Thymus (tissue), 14 donors: ENCODE measurements at places on chromosomes 6 and 20. TPM values are rescaled to one million over a fixed set of nuclear protein-coding genes. Genes with fewer than 3 reads are reported as not detected.

The RPN2 gene
- total RNA-seq, result 156 TPM

- DNase-seq, result no peak
Observed at GRCh38 chr6:168182366-168182765, 103.4 kb upstream of the FRMD1 start.

The FAM83C gene
- under 0.01 TPM for total RNA-seq

GRCh38 chr6:137816133-137816579 lies 50.9 kb upstream of the TNFAIP3 start:
- DNase-seq, result no peak

GRCh38 chr6:161359618-161359945 lies 85.7 kb upstream of the AGPAT4 start:
- no peak for DNase-seq

The CCN6 gene
- total RNA-seq, result not detected

DNA sequence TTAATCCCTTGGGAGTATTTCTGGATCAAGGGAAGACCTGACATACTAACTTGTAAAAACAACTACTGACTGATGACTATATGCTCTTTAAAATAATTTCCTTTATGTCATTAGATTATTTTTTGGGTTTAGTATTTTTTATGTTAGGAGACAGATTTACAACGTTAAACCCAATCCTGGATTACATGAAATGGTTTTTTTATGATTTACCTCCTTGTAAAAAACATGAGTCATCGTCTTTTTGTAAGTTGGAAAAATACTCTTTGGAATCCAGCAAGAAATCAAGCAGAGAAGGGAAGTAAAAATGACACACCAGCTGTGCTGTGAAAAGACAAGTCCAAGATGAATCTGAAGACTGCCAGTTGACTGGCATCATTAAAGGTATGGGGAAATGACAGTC lies 6.7 kb downstream of the STK4 start:
- DNase-seq, result no peak

DNA sequence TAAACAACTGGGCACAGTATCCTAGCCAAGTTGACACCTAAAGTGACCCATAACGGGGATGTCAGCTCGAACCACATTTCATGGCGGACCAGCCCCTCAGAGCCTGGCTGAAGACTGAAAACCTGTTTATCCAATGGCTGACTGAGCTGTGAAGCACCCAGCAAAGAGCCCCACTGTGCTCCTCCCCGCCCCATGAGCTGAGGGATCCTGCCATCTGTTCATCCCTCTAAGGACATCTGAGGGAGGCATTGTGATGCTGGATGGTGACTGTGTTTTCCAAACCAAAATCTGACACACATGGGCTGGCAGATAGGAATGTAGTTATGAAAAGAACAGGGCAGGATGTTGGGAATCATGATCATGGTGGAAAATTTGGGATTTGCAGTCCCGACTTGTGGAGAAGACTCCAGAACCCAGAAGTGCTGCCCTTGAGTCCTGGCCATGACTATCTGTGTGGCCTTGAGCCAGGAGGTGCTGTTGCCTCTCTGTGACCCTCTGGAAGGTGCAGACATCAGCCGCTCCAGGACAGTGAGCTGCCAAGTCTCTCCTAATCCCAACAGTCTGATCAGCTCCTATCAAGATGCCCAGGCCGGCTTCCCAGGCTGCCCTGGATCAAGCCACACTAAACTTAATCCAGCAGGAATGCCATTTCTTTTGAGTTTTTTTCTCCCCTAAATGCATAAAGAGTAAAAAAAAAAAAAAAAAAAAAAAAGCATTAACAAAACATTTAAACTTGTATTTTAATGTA lies 5.7 kb downstream of the EDN3 start:
- no peak for DNase-seq

- no peak for DNase-seq
Observed at GRCh38 chr6:91480402-91480801, 893.5 kb upstream of the MAP3K7 start.

GRCh38 chr6:26088344-26088743 lies 1.1 kb downstream of the HFE start:
- DNase-seq, result no peak

The MAP3K7 gene
- total RNA-seq, result 23.8 TPM

The PTPN1 gene
- 23.0 TPM for total RNA-seq

GRCh38 chr6:34671801-34672656 lies 24.5 kb downstream of the ILRUN start:
- DNase-seq, result no peak

GRCh38 chr6:128135325-128135724 lies 234.5 kb upstream of the THEMIS start:
- DNase-seq, result no peak

- no peak for DNase-seq
Observed at GRCh38 chr6:7819431-7820015, 91.1 kb downstream of the TXNDC5 start.

- DNase-seq, result peak; percentile 72
Observed at GRCh38 chr6:26158581-26159356, 71.5 kb downstream of the HFE start.

The EDN1 gene
- total RNA-seq, result 1.0 TPM

GRCh38 chr6:37068356-37069270 lies 63.2 kb downstream of the FGD2 start:
- no peak for DNase-seq

The OLIG3 gene
- total RNA-seq, result 0.05 TPM

DNA sequence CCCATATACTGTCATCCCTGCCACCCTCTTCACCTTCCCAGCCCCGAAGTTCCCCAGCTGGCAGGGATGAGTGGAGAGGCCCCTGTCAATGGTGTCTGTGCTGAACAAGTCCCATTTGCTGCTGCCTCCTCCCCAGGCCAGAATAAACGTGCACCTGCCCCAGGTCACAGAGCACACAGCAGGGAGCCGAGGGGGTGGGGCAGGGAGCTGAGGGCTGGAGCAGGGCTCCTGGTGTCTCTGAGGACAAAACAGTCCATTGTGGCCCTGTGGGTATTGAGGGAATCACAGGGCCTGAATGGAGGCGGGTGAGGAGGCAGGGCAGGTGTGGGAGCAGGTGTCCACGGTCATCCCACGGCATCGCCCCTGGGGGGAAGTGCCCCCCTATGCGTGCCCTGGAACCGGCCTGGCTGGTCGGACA lies 55.8 kb downstream of the SNAI1 start:
- no peak for DNase-seq

- DNase-seq, result no peak
Observed at GRCh38 chr6:71983131-71983530, 96.8 kb downstream of the RIMS1 start.

DNA sequence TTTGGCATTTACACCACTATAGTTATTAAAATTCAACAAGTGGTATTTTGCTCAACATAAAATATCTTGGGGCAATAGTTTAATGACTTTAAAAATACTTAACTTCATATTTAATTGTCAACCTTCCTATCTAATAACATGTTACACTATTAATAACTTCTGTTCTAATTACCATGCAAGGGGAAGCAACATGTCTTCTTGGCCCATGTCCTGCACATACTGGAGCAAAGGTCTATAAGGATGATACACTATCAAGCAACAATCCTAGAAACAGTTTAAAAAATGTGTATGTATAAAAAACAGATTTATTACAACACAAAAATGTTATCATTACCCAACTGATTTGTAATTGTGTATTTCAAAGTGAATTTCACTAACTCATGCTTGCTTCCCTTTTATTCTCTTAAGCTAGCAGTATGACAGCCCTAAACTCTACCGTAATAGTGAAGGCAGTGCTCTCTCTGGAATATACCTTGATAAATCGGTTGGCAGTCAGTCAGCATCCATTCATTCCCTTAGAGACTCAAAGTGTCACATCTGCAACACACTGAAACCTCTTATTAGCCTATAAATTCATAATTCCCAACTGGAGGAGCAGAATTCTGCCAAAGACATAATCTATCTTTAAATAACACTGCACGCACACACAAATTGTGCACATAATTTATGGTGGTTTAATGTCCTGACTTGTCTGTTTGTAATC lies 18.3 kb downstream of the CCNC start:
- DNase-seq, result no peak

- no peak for DNase-seq
Observed at GRCh38 chr6:129845696-129846095, 15.4 kb downstream of the TMEM244 start.

The TEAD3 gene
- total RNA-seq, result 1.1 TPM

- DNase-seq, result no peak
Observed at GRCh38 chr6:75472885-75473284, 20.7 kb downstream of the FILIP1 start.

GRCh38 chr6:139135578-139136545 lies 982 bp downstream of the HECA start:
- DNase-seq, result peak; percentile 64

The MTFR2 gene
- total RNA-seq, result 2.5 TPM

DNA sequence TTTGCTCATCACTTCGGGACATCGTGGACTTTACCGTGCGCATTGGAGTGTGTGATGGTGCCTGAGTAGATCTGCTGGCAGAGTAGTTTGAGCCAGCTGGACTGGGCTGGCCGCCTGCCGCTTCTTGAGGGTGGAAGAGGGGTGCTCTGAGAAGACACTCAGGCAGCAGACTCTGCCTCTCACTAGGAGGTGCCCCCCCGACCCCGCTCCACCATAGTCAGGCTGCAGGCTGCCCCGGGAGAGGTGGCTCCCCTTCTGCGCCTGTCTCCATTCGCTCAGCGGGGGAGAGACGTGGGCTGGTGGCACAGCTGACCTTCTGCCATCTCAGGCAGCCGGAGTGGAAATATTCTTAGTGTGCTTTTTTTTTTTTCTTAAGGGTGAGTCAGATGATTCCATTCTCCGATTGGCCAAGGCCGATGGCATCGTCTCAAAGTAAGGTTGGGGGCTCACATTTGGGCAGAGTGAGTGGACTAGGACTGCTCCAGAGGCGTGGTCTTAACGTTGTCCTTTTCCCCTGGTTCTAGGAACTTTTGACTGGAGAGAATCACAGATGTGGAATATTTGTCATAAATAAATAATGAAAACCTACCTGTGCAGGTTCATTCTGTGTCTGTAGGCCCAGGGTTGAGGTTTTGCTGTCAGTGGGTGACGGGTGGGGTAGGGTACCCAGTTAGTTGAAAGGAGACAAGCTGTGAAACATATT lies 1.2 kb downstream of the RPS21 start:
- DNase-seq, result no peak

DNA sequence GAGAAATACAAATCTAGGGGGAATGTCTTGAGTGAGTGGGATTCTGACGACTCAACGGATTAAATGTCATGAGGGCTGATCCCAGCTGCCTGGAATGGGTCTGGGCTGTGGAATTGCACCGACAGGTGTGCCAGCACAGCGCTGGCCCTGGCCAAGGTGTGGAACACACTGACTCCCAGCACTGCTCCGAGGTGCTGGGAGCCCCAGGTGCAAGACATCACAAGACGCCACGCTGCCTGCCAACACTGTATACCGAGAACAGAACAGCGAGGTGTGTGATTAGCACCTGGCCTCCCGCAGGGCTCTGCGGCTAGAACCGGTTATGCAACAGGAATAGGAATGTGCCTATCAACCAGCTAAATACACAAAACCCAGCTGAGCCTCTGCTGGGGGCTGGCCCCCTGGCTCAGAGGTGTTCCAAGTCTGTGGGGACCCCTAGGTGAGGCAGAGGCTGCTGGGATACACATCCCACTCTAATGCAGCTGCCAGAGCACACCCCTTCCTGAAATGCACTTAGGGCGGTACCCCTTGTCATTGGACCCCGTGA lies 24.8 kb upstream of the APMAP start:
- DNase-seq, result no peak

DNA sequence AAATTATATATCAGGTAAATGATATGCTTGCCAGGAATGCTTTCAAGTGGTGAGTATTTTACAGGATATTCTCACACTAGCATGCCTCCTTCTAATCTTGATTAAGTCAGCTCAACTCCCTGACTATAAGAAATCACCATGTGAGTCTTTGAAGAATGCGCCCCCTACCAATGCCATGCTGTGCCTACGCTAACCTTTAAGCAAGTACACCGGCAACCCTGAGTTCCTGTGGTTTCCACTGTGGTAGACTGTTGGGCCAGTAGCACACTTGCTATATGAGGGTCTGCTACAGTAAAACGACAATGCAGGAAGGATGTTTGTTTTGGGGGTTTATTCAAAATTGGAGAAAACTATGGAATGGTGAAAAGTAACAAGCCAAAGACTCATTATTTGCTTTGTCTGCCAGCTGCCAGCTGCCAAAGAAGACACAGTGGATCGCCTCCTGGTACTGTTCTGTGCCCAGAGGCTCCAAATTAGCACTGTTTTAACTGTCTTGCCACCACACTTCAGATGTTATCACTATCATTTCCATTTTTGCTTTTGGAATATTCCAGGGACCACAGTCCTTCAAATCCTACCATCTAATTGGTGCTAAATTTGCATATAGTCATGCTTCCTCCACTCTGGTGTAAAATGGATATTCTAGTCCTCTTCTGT lies 333.5 kb downstream of the RNGTT start:
- DNase-seq, result peak; percentile 24

The ANKRD66 gene
- total RNA-seq, result 0.05 TPM

DNA sequence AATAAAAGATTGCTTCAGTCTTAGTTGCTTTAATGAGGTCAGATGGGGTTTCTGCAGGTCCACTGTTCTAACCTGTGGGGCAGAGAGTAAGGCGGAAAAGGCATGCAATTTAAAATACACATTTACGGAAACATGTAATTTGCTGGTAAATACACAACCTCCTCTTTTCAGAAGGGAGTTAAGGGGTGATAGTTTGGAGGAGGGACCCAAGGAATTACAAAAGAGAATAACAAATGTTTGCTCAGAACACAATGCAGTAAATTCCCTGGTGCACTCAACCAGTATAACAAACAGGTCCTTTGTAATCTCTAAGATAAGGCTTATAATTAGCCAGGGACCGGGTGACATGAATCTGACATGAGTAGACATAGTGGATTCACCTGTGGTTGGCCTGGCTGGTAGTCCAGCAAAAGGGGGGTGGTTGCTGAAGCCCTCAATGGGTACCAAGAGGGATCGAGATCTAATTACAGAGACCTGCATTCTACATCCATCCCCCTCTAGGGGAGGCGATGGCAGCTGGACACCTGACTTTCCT lies 295.1 kb downstream of the PHACTR1 start:
- no peak for DNase-seq

The GABRR1 gene
- total RNA-seq, result under 0.01 TPM

DNA sequence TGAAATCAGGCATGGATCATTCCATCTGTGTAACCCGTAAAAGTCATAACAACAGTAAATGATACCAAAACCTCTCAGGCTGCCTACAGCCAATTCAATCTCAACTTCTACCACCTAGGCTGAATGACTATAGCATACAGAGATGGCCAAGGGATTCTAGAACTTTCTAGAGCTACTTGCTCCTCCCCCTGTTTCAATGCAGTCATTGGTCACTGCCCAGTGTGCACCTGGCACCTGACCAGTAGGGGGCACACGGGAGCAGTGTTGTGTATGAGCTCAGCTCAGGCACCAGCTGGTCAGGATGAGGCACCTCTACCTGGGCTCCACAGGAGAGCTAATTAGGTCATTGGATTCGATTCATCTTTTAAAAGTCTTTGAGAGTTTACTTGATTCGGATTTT lies 86.2 kb downstream of the PLEKHG1 start:
- DNase-seq, result no peak

GRCh38 chr6:89563866-89564265 lies 74.7 kb downstream of the LYRM2 start:
- no peak for DNase-seq

DNA sequence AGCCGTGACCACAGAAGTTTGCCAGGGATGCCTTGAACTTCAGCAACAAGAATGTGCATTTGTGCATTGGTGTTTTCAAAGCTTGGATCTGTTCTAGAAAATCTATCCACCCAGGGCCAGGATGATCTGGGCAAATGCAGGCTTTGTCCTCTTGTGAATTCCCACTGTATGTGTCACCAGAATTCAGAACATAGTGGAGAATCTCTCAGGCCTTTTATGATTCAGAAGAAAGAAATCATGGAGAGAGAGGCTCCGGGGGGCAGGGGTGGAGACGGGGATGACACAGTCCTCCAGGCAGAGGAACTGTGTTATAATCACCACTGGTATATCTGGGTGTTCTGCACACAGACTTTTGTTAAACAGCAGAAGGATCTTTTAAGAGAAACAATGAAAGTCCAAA lies 304.1 kb downstream of the CDH4 start:
- DNase-seq, result no peak
